ENCODE measurements at places on chromosomes 6 and 20. TPM values are rescaled to one million over a fixed set of nuclear protein-coding genes. Genes with fewer than 3 reads are reported as not detected.

- H3K27ac ChIP-seq: no peak overlapping the region
- peaks cover 22% of the 10 kb centered on the region for H3K4me1 ChIP-seq
- H3K36me3 ChIP-seq: peaks cover 22% of the 10 kb centered on the region
- no peaks in the 10 kb centered on the region for H3K27me3 ChIP-seq
- no peak overlapping the region for H3K4me3 ChIP-seq
Observed at GRCh38 chr6:117546674-117547073, 55.6 kb downstream of the GOPC start.

DNA sequence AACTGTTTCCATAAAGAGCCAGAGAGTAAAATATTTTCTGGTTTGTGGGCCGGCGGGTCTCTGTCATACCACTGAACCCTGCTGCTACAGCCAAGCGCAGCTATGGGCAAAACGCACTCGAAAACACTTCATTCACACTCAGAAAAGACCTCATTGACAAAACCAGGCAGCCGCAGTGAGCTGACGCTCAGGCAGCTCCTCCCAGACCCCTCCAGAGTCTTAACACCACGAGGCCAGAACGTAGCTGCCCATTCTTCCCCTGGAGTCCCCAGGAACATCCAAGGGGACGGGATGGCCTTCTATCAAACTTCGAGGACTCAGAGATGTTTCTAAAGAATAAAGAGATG, 35.6 kb upstream of the ZBP1 start:
- no peak overlapping the region for H3K27ac ChIP-seq
- DNase-seq: no peak
- H3K4me1 ChIP-seq: no peaks in the 10 kb centered on the region
- no peak overlapping the region for H3K4me3 ChIP-seq
- peaks cover 25% of the 10 kb centered on the region for H3K36me3 ChIP-seq
- H3K27me3 ChIP-seq: no peaks in the 10 kb centered on the region

DNA sequence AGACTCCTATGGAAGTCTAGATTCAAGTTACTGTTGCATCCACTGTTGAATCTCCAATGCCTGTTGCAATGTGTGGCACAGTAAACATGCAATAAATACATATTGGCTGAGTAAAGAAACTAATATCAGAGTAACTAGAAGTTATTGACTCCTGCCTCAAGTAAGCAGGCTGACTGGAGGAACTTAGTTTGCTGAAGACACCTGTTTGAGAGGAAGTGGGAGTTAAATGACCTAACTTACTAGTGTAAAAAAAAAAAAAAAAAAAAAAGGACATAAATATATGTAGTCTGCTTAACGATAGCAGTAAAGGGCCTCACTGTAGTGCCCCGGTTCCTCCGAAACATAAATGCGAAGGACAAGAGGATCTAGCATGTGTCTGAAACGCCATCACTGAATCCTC, 249.8 kb upstream of the PRDM1 start:
- no peaks in the 10 kb centered on the region for H3K27me3 ChIP-seq
- H3K36me3 ChIP-seq: no peaks in the 10 kb centered on the region
- no peaks in the 10 kb centered on the region for H3K4me1 ChIP-seq
- no peak overlapping the region for H3K4me3 ChIP-seq

DNA sequence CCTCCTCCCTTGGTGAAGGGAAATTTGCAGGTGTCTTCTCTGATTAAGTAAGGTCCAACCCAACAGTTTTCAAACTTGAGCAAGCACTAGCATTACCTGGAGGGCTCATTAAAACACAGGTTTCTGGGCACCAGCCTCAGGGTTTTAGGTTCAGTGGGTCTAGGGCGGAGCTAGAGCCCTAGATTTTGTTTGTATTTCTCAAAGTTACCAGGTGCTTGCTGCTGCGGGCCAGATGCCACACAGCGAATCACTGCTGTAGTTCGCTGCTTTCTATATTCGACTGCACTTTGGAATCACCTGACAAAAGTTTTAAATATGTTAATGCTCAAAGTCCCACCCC, 869 bp downstream of the COL21A1 start:
- no peaks in the 10 kb centered on the region for H3K36me3 ChIP-seq
- no peaks in the 10 kb centered on the region for H3K4me1 ChIP-seq
- H3K27me3 ChIP-seq: peaks cover 20% of the 10 kb centered on the region
- H3K4me3 ChIP-seq: no peak overlapping the region

- H3K27me3 ChIP-seq: peaks cover 14% of the 10 kb centered on the region
- H3K4me1 ChIP-seq: no peaks in the 10 kb centered on the region
- no peak overlapping the region for H3K27ac ChIP-seq
- no peak for DNase-seq
- no peak overlapping the region for H3K4me3 ChIP-seq
Observed at GRCh38 chr6:6980999-6981597, 126.7 kb upstream of the RREB1 start.

- peak overlapping the region; percentile 37 for H3K27ac ChIP-seq
- peak; percentile 68 for DNase-seq
- H3K4me1 ChIP-seq: peaks cover 5% of the 10 kb centered on the region
- no peaks in the 10 kb centered on the region for H3K36me3 ChIP-seq
Observed at GRCh38 chr6:117441824-117442264, 16.1 kb upstream of the ROS1 start.

DNA sequence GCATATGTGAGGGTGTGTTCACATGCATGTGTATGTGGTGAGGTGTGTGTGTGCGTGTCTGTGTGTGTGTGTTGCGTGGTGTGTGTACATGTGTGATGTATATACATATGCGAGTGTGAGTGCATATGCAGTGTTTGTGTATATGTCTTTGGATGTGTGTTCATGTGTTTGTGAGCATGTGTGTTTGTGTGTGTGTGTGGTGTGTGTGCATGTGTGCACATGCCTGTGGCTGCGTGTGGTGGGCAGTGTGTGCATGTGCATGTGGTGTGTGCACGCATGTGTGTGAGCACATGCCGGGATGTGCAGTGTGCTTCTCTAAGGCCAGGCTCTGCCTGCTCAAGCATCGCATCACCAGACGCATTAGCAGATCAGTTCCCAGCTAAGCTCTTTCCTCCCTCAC, 5.7 kb downstream of the THBS2 start:
- no peaks in the 10 kb centered on the region for H3K27me3 ChIP-seq
- H3K4me1 ChIP-seq: peaks cover 11% of the 10 kb centered on the region
- H3K27ac ChIP-seq: no peak overlapping the region
- no peak overlapping the region for H3K4me3 ChIP-seq
- peaks cover 35% of the 10 kb centered on the region for H3K36me3 ChIP-seq
- no peak for DNase-seq

GRCh38 chr20:35385733-35386132, 26.0 kb downstream of the UQCC1 start:
- no peaks in the 10 kb centered on the region for H3K27me3 ChIP-seq
- peaks cover 6% of the 10 kb centered on the region for H3K4me1 ChIP-seq
- H3K4me3 ChIP-seq: no peak overlapping the region
- H3K27ac ChIP-seq: no peak overlapping the region
- peaks cover 14% of the 10 kb centered on the region for H3K36me3 ChIP-seq

- H3K36me3 ChIP-seq: no peaks in the 10 kb centered on the region
- no peak overlapping the region for H3K27ac ChIP-seq
- DNase-seq: no peak
- H3K4me1 ChIP-seq: no peaks in the 10 kb centered on the region
Observed at GRCh38 chr6:20640181-20640580, 105.9 kb downstream of the CDKAL1 start.

GRCh38 chr20:6767126-6767535, 355 bp upstream of the BMP2 start:
- H3K4me1 ChIP-seq: no peaks in the 10 kb centered on the region
- no peak for DNase-seq
- H3K27ac ChIP-seq: no peak overlapping the region
- no peaks in the 10 kb centered on the region for H3K36me3 ChIP-seq
- H3K4me3 ChIP-seq: peak overlapping the region; percentile 77

DNA sequence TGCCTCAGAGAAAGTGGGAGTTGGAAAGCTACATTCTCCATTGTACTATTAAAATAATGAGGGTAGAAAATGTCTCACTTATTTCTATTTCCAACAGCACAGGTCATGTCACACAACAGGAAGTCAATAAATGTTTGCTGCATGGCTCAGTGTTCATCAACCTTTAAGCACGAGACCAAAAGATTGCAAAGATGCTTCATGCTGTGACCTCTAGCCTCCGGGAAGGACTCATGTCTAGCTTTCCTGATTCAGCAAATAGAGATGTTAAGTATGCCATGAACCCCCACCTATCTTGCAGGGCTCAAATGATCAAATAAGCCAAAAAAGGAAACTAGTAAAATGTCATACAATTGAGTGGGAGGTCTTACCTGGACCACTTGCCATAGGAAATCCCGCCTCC, 57.4 kb downstream of the NCOA6 start:
- H3K36me3 ChIP-seq: peaks cover 16% of the 10 kb centered on the region
- H3K4me3 ChIP-seq: no peak overlapping the region
- DNase-seq: peak; percentile 80
- H3K27me3 ChIP-seq: no peaks in the 10 kb centered on the region

GRCh38 chr20:53216478-53216855, 244.3 kb downstream of the TSHZ2 start:
- no peak overlapping the region for H3K27ac ChIP-seq
- no peak overlapping the region for H3K4me3 ChIP-seq
- DNase-seq: no peak
- no peaks in the 10 kb centered on the region for H3K36me3 ChIP-seq

DNA sequence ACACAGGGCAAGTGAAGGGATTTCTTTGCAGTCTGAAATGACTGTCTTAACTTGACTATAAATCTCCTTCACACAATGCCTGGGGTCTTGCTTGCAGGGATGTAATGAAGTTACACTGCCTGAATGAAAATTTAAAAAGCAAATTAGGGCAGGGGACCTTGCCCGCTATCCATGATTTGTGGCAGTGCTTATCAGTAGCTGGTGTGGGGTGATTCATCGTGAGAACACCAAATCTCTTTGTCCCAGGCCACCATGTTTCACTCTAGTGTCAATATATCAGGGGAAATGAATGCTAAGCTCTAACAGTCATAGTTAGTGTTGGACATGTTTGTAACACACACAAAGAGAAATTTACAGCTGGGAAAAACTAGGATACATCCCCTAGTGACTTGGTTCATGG, 713.7 kb upstream of the EPHA7 start:
- no peaks in the 10 kb centered on the region for H3K4me1 ChIP-seq
- no peak for DNase-seq
- H3K36me3 ChIP-seq: no peaks in the 10 kb centered on the region
- no peaks in the 10 kb centered on the region for H3K27me3 ChIP-seq
- no peak overlapping the region for H3K27ac ChIP-seq
- no peak overlapping the region for H3K4me3 ChIP-seq

- H3K4me3 ChIP-seq: no peak overlapping the region
- H3K4me1 ChIP-seq: no peaks in the 10 kb centered on the region
- H3K27ac ChIP-seq: no peak overlapping the region
Observed at GRCh38 chr6:137471497-137471896, 22.7 kb downstream of the OLIG3 start.

- no peak overlapping the region for H3K27ac ChIP-seq
- H3K4me1 ChIP-seq: peaks cover 9% of the 10 kb centered on the region
- no peaks in the 10 kb centered on the region for H3K36me3 ChIP-seq
- H3K27me3 ChIP-seq: no peaks in the 10 kb centered on the region
- H3K4me3 ChIP-seq: peak overlapping the region; percentile 35
Observed at GRCh38 chr6:45420083-45420908, 42.6 kb upstream of the SUPT3H start.

DNA sequence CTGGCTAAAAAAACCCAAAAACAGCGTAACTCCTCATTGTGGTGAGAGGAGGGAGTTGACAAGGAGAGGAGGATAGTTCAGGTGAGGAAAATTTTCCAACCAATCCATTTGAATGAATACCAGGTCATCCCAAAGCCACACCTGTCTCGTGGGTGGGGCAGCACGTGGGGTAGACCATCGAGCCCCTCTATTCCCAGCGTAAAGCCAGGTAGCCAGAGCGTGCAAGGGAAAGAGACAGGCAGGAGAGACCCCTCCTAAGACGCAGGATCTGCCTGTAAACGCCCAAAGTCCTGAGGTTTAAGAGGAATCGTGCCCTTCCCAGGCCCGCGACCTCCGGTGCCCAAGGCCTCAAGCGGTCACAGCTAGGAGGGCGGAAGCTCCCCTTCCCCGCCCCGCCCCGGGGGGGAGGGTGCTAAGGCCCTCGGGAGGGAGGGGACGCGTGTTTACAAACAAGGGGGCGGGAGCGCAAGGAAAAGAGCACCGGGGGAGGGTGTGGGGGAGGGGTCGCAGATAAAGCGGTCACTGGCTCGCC, 712 bp downstream of the RXRB start:
- peaks cover 14% of the 10 kb centered on the region for H3K4me1 ChIP-seq
- H3K27ac ChIP-seq: peak overlapping the region; percentile 95
- H3K4me3 ChIP-seq: peak overlapping the region; percentile 73
- no peaks in the 10 kb centered on the region for H3K27me3 ChIP-seq
- peaks cover 47% of the 10 kb centered on the region for H3K36me3 ChIP-seq

GRCh38 chr20:52031206-52031562, 160.4 kb downstream of the ZFP64 start:
- DNase-seq: peak; percentile 69
- H3K27me3 ChIP-seq: no peaks in the 10 kb centered on the region
- H3K27ac ChIP-seq: peak overlapping the region; percentile 96
- no peaks in the 10 kb centered on the region for H3K36me3 ChIP-seq
- H3K4me1 ChIP-seq: peaks cover 17% of the 10 kb centered on the region

DNA sequence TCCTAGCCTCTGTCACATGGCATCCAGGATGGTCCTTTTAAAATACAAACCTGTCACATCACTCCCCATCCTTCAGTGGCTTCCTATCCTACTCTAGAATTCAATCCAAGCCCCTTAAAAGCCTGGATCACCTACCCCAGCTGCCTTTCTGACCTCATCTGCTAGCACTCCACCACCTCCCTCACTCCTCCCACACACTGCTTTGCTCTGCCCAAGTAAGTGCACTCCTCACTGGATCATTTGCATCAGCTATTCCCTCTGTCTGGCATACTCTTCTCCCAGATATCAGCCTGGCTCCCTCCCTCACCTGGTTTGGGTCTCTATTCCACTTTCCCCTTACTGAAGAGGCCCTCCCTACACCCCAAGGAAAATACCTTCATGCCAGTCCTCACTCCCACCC, 10.5 kb downstream of the C6orf136 start:
- H3K36me3 ChIP-seq: peaks cover 76% of the 10 kb centered on the region
- no peaks in the 10 kb centered on the region for H3K27me3 ChIP-seq
- no peak overlapping the region for H3K27ac ChIP-seq

DNA sequence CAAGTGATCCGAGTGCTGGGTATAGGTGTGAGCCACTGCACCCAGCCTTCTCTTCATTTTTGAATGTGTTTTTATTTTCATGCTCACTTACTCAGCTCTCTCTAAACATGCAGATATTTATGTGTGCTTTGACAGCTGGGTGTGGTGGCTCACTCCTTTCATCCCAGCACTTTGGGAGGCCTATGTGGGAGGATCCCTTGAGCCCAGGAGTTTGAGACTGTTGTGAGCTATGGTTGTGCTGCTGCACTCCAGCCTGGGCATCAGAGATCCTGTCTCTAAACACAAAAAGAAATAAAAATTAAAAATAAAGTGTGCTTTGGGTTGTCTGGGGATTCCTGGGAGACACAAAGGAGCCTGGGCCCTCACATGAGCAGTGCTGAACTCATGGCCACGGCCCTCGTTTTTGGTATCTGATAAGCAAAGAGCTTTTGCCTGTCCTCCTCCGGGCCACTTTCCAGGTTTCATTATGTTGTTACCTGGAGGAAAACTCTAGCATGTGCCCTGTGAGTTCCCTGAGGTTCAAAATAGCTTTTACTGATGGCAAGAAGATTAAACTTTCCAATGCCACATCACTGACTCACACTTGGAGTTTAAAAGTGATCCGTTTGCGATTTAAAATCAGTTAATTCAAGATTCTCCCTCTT, 78.5 kb downstream of the CD164 start:
- no peak overlapping the region for H3K27ac ChIP-seq
- DNase-seq: no peak
- no peaks in the 10 kb centered on the region for H3K36me3 ChIP-seq
- peaks cover 28% of the 10 kb centered on the region for H3K27me3 ChIP-seq

Gene PHACTR3
- not detected for total RNA-seq

Gene MEA1
- 119 TPM for total RNA-seq

Gene MOG
- not detected for total RNA-seq

Gene SLC22A2
- total RNA-seq: not detected

Gene ZNF391
- total RNA-seq: 0.28 TPM

Gene TGM3
- not detected for total RNA-seq

Gene SUMO4
- total RNA-seq: 2.2 TPM

Gene LRRC73
- total RNA-seq: under 0.01 TPM

Gene PPIL6
- 0.18 TPM for total RNA-seq

Gene LGSN
- total RNA-seq: not detected

Gene OR2B6
- not detected for total RNA-seq

Gene PRSS16
- not detected for total RNA-seq

Measured in IMR-90 (cell line).